H1 (cell line): ENCODE measurements at places on chromosomes 16 and 17.
A peak's percentile ranks its signal among the peaks of the same experiment; 100 is the strongest.

DNA sequence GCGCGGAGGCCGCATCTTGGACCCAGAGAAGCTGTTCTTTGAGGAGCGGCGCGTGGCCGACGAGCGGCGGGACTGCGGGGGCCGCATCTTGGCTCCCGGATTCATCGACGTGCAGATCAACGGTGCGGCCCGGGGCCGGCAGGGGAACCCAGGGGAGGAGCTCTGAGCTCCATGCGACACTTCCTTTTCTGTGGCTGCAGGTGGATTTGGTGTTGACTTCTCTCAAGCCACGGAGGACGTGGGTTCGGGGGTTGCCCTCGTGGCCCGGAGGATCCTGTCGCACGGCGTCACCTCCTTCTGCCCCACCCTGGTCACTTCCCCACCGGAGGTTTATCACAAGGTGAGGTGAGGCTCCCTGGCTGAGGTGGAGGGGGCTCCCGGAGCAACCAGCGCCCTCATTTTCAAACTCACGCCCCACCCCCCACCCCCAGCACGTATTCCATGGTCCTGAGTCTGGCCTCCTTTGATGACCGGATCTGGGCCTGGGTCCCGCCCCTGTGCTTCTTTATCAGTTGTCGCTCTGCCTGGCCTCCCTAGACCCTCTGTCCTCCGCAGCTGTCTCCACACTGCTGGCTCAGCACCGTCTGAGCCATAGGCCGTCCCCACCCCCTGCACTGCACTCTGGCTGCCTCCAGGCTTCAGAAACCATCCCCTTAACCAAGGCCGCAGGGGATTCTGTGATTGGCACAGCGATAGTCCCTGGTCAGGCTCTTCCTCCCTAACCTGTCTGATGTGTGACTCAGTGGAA is 787 bp downstream of the AMDHD2 start:
- no peaks in the 10 kb centered on the region; the same call in 1 of the 2 replicates for H3K4me1 ChIP-seq
- H3K36me3 ChIP-seq = peaks cover 5% of the 10 kb centered on the region; the same call in 1 of the 2 replicates
- H3K4me3 ChIP-seq = peak overlapping the region; percentile 45
- H3K27ac ChIP-seq = no peak overlapping the region

GRCh38 chr16:3479654-3480216 is 15.6 kb downstream of the C16orf90 start:
- peaks cover 2% of the 10 kb centered on the region; the same call in 1 of the 2 replicates for H3K4me1 ChIP-seq
- no peak overlapping the region for H3K4me3 ChIP-seq
- H3K27ac ChIP-seq = no peak overlapping the region
- H3K36me3 ChIP-seq = peaks cover 23% of the 10 kb centered on the region; the same call in 1 of the 2 replicates
- no peaks in the 10 kb centered on the region for H3K27me3 ChIP-seq

GRCh38 chr16:11716336-11716735 is 26.3 kb downstream of the TXNDC11 start:
- DNase-seq = no peak
- no peak overlapping the region for H3K4me3 ChIP-seq
- no peak overlapping the region for H3K27ac ChIP-seq

GRCh38 chr17:8799570-8800212 is 526 bp upstream of the MFSD6L start:
- H3K27me3 ChIP-seq = no peaks in the 10 kb centered on the region
- H3K4me1 ChIP-seq = peaks cover 19% of the 10 kb centered on the region
- peak overlapping the region; percentile 71 for H3K4me3 ChIP-seq

- DNase-seq = no peak
- no peak overlapping the region for H3K4me3 ChIP-seq
- no peaks in the 10 kb centered on the region; the same call in 1 of the 2 replicates for H3K4me1 ChIP-seq
- H3K27ac ChIP-seq = no peak overlapping the region
- no peaks in the 10 kb centered on the region for H3K36me3 ChIP-seq
These were observed 15.6 kb downstream of the SDR42E1 start for GRCh38 chr16:81995651-81996050.

GRCh38 chr17:1108765-1109605 is 70.8 kb downstream of the ABR start:
- peak overlapping the region; percentile 47 for H3K4me3 ChIP-seq
- peaks cover 9% of the 10 kb centered on the region for H3K27me3 ChIP-seq
- no peaks in the 10 kb centered on the region for H3K36me3 ChIP-seq
- peaks cover 15% of the 10 kb centered on the region for H3K4me1 ChIP-seq
- DNase-seq = no peak

GRCh38 chr17:50219342-50219741 is 17.9 kb upstream of the COL1A1 start:
- H3K4me3 ChIP-seq = no peak overlapping the region
- H3K27me3 ChIP-seq = no peaks in the 10 kb centered on the region
- no peak for DNase-seq
- no peaks in the 10 kb centered on the region for H3K36me3 ChIP-seq
- peaks cover 6% of the 10 kb centered on the region for H3K4me1 ChIP-seq
- no peak overlapping the region for H3K27ac ChIP-seq

DNA sequence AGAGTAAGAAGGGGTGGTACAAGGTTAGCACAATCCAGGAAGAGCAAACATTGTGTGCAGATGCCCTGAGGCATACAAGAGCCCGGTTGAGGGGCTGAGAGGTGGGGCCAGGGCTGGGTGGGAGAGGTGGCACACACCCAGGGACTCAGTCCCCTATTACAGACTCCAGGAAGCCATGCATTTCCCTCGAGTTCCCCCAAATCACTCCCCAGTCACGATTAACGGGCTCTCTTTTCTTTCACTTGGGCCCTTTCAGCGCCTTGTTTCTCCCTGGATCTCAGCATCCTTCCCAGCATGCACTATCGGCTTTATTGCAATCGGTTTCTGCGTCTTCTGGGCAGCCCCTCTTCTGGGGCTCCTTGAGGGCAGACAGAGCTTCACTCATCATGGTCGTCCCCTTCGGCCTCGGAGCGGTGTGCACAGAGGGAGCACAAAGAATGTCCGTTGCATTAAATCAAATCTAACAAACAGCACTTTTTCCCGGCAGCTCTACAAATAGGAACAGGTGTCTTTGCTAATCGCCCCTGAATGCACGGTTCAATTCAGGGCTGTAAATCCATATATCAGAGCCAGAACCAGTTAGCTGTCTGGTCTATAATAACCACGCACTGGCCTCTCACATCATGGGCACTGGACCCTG is 184.6 kb upstream of the HSBP1 start:
- H3K27ac ChIP-seq = no peak overlapping the region
- H3K4me3 ChIP-seq = no peak overlapping the region
- no peaks in the 10 kb centered on the region for H3K27me3 ChIP-seq
- DNase-seq = peak; percentile 36

DNA sequence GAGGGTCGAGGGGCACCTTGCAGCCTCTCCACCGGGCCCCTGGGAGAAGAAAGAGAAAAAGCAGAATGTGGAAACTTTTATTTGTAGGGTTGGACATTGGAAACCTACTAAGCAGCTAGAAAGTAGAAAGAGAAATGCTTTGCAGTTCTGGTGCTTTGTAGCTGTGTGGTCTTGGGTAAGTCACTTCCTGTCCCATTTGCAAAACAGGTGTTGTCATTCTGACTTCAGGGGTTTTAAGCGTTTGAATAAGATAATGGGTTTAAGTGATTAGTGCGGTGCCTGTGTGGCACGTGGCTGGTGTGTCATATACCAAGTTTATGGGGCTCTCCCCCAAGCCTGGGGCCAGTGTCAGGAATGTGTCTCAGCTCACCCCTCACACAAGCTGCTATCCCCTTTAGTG is 1.6 kb downstream of the CA4 start:
- peaks cover 23% of the 10 kb centered on the region for H3K4me1 ChIP-seq
- H3K4me3 ChIP-seq = no peak overlapping the region
- H3K36me3 ChIP-seq = no peaks in the 10 kb centered on the region
- no peak for DNase-seq

- peak; percentile 47 for DNase-seq
- no peaks in the 10 kb centered on the region for H3K27me3 ChIP-seq
- H3K36me3 ChIP-seq = no peaks in the 10 kb centered on the region
These were observed 21.7 kb downstream of the CENPX start for GRCh38 chr17:82000803-82001570.

DNA sequence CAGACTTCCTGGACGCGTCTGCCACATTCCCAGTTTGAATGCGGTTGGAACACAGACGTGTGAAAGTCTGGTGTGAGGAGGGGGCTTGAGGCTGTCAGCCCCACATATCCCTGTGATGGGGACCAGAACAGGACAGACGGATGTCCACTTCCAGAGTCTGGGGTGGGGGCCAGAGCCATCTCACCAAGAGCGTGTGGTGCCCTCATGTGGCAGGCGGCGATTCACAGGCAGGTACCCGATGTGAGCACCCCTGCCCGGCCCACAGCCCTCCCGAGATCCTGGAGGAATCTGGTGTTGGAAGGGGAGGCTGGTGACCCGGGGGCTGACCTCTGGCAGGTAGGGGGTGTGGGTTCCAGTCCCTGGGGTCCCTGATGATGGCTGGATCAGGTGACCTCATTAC is 51.5 kb downstream of the ENGASE start:
- no peak overlapping the region for H3K27ac ChIP-seq
- no peaks in the 10 kb centered on the region for H3K27me3 ChIP-seq
- no peak for DNase-seq
- no peaks in the 10 kb centered on the region for H3K36me3 ChIP-seq
- H3K4me1 ChIP-seq = no peaks in the 10 kb centered on the region

DNA sequence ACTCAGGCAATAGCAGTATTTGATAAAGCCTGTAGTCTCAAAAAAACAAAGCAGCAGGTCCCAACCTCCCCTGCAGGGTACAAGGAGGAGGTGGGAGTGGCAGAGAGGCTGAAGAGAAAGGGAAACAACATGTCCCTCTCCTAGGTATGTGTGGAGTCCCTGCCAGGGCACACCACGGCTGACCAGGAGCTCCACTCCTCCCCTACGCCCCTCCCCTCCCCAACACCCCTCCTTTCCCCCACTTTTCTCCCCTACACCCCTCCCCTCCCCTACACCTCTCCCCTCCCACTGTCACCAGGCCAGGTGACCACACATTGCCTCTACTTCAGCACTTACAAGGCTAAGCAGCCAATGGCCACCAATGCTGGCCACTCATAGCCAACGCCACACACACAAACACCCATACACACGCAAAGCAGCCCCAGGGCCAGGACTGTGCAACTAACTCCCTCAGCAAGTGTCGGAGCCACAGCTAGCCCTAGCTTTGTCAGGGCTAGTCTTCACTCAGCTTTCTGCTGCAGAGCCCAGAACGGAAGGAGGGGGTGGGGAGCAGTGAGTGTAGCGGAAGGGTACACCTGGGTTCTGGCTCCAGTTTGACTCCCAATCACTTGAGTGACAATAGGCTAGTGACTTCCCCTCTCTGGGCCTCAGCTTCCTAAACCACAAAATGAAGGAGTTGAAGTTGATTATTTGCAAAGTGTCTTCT is 8.2 kb downstream of the CAVIN1 start:
- no peak overlapping the region for H3K4me3 ChIP-seq
- no peak for DNase-seq
- H3K4me1 ChIP-seq = peaks cover 10% of the 10 kb centered on the region
- H3K27ac ChIP-seq = no peak overlapping the region
- H3K36me3 ChIP-seq = no peaks in the 10 kb centered on the region

DNA sequence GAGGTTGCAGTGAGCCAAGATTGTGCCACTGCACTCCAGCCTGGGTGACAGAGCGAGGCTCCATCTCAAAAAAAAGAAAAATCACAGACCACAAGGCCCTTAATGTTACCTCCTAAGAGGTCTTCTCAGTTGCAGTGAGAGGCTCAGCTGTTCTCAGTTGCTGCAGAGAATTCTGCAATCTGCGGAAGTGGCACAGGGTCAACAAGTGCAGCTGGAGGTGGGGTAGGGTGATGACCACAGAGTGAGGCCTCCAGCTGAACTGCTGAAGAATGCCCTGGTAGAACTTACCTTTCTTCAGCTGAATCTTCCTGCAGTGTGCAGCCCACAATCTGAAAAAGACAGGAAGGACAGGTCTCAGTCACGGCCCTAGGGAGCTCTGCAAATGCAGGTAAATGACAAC is 26.3 kb downstream of the CNTNAP1 start:
- no peaks in the 10 kb centered on the region for H3K27me3 ChIP-seq
- no peak overlapping the region for H3K4me3 ChIP-seq
- no peak overlapping the region for H3K27ac ChIP-seq
- DNase-seq = no peak
- H3K4me1 ChIP-seq = no peaks in the 10 kb centered on the region

DNA sequence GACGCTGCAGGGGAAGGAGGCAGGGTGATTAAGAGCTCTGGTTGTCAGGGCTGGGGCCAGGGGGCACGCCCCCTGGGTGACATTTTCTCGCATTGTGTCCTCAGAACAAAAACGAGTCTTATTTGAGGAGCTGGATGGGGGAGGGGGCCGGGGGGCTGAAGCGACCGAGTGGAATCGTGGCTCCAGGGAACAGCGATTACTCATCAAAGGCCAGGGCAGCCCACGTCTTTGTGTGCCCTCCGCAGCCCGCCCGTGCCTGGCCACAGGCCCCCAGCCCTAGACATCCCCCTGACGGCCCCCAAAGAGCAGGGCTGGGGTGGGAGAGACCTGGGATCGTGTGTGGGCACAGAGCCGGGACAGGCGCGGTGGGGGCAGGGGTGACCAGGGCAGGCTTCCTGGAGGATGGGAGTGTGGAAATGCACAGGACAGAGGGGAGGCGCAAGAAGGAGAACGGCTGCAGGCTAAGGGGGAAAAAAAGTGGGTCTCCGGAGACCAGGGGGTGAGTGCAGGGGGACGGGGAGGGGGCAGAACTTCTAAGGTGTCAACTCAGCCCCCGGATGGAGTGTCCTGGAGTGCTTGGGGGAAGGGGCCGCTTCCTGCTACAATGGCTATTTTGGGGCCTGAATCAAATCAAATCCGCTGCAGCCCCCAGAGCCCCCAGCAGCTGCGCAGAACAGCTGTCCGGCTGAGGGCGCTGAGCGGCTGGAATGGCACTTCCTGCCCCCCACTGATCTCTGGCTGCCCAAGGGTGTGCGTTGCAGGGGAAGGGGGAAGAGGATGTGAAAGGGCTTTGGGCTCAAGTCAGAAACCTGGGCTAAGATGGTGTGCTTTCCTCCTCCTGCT is 24.0 kb upstream of the PHB1 start:
- no peak overlapping the region for H3K27ac ChIP-seq
- H3K36me3 ChIP-seq = no peaks in the 10 kb centered on the region
- H3K4me1 ChIP-seq = peaks cover 26% of the 10 kb centered on the region
- peak; percentile 61 for DNase-seq
- H3K4me3 ChIP-seq = peak overlapping the region; percentile 43

- no peaks in the 10 kb centered on the region; the same call in 1 of the 2 replicates for H3K36me3 ChIP-seq
- no peak overlapping the region for H3K27ac ChIP-seq
- no peak for DNase-seq
- no peaks in the 10 kb centered on the region for H3K4me1 ChIP-seq
These were observed 75.6 kb upstream of the HNF1B start for GRCh38 chr17:37820313-37820994.

- H3K27ac ChIP-seq = no peak overlapping the region
- DNase-seq = no peak
- peaks cover 10% of the 10 kb centered on the region for H3K36me3 ChIP-seq
These were observed 71.0 kb downstream of the ARHGAP17 start for GRCh38 chr16:24944206-24944605.

GRCh38 chr17:1090465-1091189 is 89.2 kb downstream of the ABR start:
- no peaks in the 10 kb centered on the region for H3K27me3 ChIP-seq
- H3K4me3 ChIP-seq = no peak overlapping the region
- H3K27ac ChIP-seq = no peak overlapping the region; the same call in 1 of the 2 replicates
- DNase-seq = no peak
- 0 out of 2 replicates have a peak, but pooled peaks cover 3% of the 10 kb centered on the region for H3K4me1 ChIP-seq

GRCh38 chr16:80846680-80847079 is 42.3 kb upstream of the CDYL2 start:
- H3K36me3 ChIP-seq = no peaks in the 10 kb centered on the region
- no peaks in the 10 kb centered on the region for H3K27me3 ChIP-seq
- no peak overlapping the region for H3K27ac ChIP-seq
- DNase-seq = no peak
- H3K4me1 ChIP-seq = no peaks in the 10 kb centered on the region

GRCh38 chr16:25219070-25219737 is 2.5 kb downstream of the AQP8 start:
- H3K36me3 ChIP-seq = no peaks in the 10 kb centered on the region
- no peaks in the 10 kb centered on the region for H3K4me1 ChIP-seq
- no peak for DNase-seq
- no peak overlapping the region for H3K4me3 ChIP-seq
